ENCODE measurements at places on chromosomes 13 and 19. TPM values are rescaled to one million over a fixed set of nuclear protein-coding genes. Genes with fewer than 3 reads are reported as not detected.

Gene KLK8
- polyA plus RNA-seq, result not detected

Gene PSG5
- polyA plus RNA-seq, result not detected

Gene MBD3L4
- polyA plus RNA-seq, result not detected

DNA sequence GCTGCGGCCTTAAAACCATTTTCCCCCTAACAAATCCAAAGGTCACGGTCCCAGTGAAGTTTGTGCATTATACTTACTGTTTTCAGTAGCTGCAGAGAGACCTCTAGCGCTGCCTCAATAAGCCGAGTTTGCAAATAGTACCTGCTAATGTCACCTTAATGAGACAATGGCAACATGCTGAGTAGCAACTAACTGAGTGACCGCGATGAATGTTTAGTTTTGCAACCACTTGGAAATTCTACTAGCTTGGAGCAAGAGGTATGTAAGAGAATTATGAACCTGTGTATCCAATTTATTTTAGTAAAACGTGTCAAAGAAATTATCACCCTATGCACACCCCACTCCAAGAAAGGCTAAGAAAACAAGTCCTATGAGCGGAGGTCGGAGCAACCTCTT is 1.2 kb downstream of the KPNA3 start:
- peak; percentile 84 for DNase-seq

GRCh38 chr19:7506385-7507328 is 9.2 kb upstream of the ZNF358 start:
- peak; percentile 52 for DNase-seq

DNA sequence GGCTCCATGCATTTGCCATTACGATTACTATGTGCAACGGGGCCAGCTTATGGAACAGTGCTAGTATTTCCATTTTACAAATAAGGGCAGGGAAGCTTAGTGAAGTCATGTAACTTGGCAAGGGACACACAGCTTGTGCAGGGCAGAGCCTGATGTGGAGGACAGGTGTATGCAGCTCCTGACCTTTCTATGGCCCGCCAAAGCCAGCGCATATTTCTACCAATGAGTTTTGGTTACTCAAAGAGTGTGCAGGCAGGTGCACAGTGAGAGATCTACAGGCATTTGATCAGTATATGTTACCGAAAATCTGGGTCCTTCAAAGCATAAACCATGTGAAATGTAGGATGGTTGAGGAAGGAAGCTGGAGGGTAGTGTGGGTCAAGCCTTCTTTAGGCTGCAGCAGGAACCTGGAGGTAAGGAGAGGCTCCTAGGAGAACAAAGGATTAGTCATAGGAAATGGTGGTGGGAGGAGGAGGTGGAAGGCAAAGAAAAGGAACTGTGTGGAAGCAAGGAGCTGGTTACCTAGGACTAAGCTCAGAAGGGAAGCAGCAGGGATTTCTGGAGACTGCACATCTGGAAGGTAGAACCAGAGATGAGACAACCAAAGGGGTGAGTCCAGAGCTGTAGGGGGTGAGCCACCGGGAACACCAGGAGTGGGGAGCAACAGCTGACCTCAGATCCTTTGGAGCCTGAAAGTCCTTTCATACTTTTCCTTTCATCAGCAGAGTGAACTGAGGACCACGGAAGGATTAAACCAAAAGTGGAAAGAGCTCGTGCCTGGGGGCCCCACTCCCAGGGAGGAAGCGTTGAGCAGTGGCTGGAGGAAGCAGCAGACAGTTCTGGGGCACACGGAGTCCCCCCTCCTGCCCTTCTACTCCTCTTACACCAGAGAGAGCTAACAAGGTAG is 4.2 kb upstream of the PDX1 start:
- DNase-seq, result no peak

DNA sequence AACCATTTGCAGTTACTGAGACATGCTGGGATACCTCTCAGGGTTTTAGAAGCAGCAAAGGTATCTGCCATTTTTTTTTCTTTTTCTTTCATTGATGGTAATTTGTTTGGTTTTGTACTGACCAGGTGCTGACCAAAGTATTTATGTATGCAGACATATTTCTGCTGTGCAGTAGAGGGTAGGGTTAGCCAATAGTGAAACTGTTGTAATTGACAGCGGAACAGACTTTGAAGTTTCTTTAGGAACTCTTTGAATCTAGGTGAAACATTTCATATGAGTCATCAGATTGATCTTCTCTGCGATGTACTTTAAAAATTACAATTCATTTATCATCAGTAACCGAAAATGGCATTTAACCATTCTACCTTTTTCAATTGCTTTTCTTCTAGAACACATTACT is 63.0 kb downstream of the ITGBL1 start:
- no peak for DNase-seq

Gene SHC2
- polyA plus RNA-seq, result 35.8 TPM

Gene POMP
- polyA plus RNA-seq, result 30.6 TPM

DNA sequence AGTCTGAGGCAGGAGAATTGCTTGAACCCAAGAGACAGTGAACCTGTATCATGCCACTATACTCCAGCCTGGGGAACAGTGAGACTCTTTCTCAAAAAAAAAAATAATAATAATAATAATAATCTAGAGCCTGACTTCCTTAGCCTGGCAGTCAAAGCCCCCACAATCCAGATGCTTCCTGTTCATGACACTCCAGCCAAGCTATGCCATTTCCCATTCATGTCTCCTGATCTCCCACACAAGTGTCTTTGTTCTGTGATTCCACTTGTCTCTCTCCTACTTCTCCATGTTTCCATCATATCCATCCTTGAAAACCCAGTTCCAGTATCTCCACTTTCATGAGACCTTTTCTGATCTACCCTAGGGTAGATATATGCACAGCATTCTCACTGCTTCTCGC is 150.7 kb downstream of the FOXO1 start:
- DNase-seq, result no peak

Gene CGB2
- polyA plus RNA-seq, result not detected

GRCh38 chr13:33776239-33776881 is 41.6 kb upstream of the RFC3 start:
- no peak for DNase-seq
